ENCODE measurements at places on chromosomes 3 and 15. TPM values are rescaled to one million over a fixed set of nuclear protein-coding genes. Genes with fewer than 3 reads are reported as not detected.

DNA sequence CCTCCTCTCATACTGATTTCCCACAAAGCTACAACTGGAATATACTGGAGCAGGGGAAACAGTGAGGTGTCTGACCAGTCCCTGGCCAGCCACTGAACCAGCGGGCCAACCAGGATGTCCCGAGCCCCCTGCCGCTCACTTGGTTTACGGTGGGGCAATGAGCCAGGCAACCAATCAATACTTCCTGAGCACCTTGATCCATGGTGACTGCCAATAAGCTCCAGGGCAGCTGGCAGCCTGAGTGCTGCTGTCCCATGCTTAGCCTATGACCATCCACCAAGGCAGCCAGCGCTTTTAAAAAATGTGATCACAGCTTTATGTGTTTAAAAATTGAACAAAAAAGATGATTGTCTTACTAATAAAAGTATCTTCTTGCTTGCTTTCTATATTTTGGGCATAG, 4.2 kb downstream of the SCN10A start:
- no peak overlapping the region for H3K27ac ChIP-seq
- peaks cover 3% of the 10 kb centered on the region for H3K27me3 ChIP-seq
- H3K4me1 ChIP-seq = no peaks in the 10 kb centered on the region
- no peaks in the 10 kb centered on the region for H3K36me3 ChIP-seq
- DNase-seq = no peak

DNA sequence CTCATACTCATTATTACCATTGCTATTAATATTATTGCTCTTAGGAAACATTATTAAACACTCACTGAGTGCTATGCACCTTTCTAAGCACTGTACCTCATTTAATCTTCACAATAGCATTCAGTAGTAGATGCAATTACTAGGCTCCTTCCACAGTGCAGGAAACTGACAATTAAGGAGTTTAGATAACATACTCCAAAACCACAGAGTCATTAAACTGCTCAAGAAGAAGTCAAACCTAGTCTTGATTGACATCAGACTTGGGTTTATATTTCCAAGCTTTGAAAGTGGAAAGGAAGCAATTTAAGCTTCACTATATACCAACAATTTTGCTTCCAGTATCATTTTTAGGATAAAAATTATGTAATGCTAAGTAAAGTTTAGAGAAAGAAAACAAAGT, 490.1 kb upstream of the ARRDC4 start:
- no peak overlapping the region for H3K27ac ChIP-seq
- H3K27me3 ChIP-seq = no peaks in the 10 kb centered on the region
- no peak for DNase-seq
- no peaks in the 10 kb centered on the region for H3K36me3 ChIP-seq

Gene MAP2K1
- total RNA-seq = 40.3 TPM

Gene SEMA7A
- total RNA-seq = 1.2 TPM

DNA sequence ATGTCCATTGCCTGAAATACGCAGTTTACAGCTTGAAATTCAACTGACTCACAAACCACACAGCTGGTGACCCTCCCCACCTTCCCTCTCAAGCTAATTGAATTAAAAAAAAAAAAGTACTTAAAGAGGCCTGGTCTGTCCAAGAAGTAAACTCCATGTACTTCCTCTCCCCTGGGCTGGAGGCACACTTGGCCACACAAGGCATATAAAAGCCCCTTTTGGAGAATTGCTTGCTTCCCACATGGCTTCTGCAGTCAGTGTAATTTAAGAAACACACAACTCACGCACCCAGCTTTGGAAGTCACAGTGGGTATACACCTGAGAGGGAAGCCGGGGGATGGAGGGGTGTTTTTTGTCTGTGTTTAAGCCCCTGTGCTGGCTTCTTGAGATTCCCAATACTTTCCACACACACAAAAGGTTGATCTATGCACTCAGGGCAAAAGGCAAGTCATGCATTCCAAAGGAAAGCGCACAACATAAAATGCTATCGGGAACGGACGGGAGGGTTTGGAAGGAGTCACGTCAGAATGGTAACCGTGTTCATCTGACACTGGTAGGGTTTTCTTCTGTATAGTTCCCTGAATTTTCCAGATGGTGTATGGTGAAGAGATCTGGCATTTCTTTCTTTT, 106.6 kb upstream of the ALDH1A3 start:
- DNase-seq = no peak
- no peak overlapping the region for H3K27ac ChIP-seq
- no peaks in the 10 kb centered on the region for H3K27me3 ChIP-seq
- no peaks in the 10 kb centered on the region for H3K4me1 ChIP-seq
- no peak overlapping the region for H3K4me3 ChIP-seq

- H3K27me3 ChIP-seq = no peaks in the 10 kb centered on the region
- H3K27ac ChIP-seq = peak overlapping the region; percentile 41
- H3K4me3 ChIP-seq = peak overlapping the region; percentile 27
- peak; percentile 72 for DNase-seq
- H3K4me1 ChIP-seq = no peaks in the 10 kb centered on the region
These were observed 367.9 kb upstream of the PROK2 start for GRCh38 chr3:72152551-72153476.

- H3K36me3 ChIP-seq = no peaks in the 10 kb centered on the region
- no peaks in the 10 kb centered on the region for H3K27me3 ChIP-seq
- H3K27ac ChIP-seq = no peak overlapping the region
- H3K4me3 ChIP-seq = no peak overlapping the region
These were observed 57.1 kb downstream of the SLC7A14 start for GRCh38 chr3:170528726-170529125.

Gene AGTR1
- total RNA-seq = 1.00 TPM

GRCh38 chr3:32937331-32937730, 14.1 kb upstream of the CCR4 start:
- H3K4me1 ChIP-seq = no peaks in the 10 kb centered on the region
- H3K4me3 ChIP-seq = no peak overlapping the region
- no peak for DNase-seq
- H3K36me3 ChIP-seq = no peaks in the 10 kb centered on the region

DNA sequence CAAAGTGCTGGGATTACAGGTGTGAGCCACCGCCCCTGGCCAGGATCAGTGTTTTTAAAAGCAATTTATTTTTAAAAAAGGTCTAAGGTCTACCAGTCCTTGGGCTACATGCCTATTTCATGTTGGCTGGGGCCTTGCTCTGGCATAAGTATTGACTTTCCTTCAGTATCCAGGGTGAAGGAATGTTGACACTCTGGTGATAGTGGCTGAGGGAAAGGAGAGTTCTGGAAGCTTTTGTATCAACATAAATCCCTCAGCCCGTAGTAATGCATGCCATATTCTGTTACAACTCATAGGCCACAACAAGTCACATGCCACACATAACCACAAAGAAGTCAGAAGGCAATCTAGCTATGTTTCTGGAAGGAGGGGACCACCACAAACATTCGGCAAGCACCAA, 273.9 kb downstream of the ROBO2 start:
- DNase-seq = no peak
- H3K27me3 ChIP-seq = no peaks in the 10 kb centered on the region
- H3K27ac ChIP-seq = no peak overlapping the region
- no peak overlapping the region for H3K4me3 ChIP-seq

Gene STIMATE
- total RNA-seq = 10.0 TPM

Gene NECTIN3
- 13.8 TPM for total RNA-seq

- peaks cover 58% of the 10 kb centered on the region for H3K36me3 ChIP-seq
- no peaks in the 10 kb centered on the region for H3K27me3 ChIP-seq
These were observed 96.9 kb upstream of the RPL32 start for GRCh38 chr3:12938258-12938711.

Data from heart left ventricle (tissue), 16 donors.